ENCODE measurements at places on chromosomes 16 and 17.

GRCh38 chr17:78993241-78993956 is 13.7 kb upstream of the LGALS3BP start:
- DNase-seq: peak; percentile 57

DNA sequence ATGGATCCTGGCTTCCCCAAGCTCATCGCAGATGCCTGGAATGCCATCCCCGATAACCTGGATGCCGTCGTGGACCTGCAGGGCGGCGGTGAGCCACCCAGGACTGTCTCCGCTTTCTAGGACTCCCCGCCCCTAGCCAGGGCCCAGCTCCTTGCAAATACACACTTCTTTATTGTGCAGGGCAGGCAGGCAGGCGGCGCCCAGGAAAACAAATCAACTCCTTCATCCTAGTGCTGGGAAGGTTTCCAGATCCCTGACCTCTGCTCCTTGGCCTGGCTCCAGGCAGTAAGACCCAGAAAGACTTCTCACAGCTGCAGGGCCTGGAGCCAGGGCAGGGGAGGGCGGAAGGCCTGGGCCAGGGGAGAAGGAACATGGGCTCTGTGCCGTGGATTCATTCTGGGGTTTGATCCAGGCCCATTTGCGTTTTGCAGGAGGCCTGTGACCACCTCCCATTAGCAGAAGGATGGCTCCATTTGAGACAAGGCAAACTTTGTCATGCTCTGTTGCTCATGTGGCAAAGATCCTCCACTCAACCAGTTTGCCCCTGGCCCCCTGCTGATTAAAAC is 6.0 kb upstream of the LPCAT2 start:
- DNase-seq: peak; percentile 78

DNA sequence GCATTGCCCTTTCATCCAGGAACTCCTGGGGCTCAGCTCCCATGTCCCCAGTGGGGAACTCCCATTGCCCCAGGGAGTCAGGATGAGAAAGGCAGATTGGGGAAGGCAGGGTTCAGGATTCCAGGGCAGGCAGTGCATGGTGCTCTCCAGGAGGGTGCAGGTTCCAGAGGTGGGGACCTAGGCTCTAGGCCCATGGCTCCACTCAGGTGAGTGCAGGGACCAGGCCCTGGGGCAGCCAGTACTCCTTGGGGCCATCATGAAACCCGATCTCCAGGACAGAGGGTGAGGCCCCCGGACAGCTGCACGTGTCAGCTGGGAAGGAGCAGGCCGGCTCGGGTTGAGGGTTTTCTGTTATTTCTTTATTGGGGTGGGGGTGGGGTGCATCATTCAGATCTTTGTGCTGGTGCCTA is 1.3 kb upstream of the MTSS2 start:
- no peak for DNase-seq

GRCh38 chr16:4507588-4508345 is 30.8 kb downstream of the CDIP1 start:
- no peak for DNase-seq

DNA sequence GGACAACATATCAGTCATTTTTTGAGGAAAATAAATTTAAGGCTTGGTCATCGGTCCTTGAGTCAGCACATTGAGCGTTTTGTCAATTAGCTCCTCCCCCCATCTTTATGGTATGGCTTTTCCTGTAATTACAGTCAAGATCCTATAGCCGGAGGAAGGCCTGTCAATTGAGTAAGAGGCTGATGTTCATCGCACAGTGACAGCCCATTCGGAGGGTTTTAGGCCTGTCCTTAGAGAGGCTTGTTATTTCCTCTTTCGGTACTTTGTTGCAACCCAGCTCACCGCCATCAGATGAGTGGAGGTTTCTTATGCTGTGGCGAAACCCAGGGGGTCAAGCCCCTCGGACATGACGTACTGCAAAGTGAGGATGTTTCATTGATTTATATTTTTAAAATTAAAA is 395.2 kb downstream of the WWOX start:
- DNase-seq: no peak
